Esophagus mucosa (tissue), 1 donor: ENCODE measurements at places on chromosomes 2 and 18. TPM values are rescaled to one million over a fixed set of nuclear protein-coding genes. Genes with fewer than 3 reads are reported as not detected.

DNA sequence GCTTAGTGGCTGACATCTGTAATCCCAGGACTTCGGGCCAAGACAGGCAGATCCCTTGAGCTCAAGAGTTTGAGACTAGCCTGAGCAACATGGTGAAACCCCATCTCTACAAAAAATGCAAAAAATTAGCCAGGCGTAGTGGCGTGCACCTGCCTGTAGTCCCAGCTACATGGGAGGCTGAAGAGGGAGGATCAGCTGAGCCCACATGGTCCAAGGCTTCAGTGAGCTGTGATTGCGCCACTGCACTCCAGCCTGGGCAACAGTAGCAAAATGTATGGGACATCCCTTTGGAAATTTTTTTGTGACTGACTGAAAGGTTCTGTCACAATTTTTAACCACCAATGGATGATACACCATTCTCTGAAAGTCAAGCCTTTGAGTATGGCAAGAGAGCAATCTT is 6.3 kb upstream of the COLEC12 start:
- ATAC-seq: no peak

GRCh38 chr2:35185861-35186412 is 1169.6 kb upstream of the CRIM1 start:
- no peak for ATAC-seq

The IL36B gene
- 1.4 TPM for total RNA-seq

DNA sequence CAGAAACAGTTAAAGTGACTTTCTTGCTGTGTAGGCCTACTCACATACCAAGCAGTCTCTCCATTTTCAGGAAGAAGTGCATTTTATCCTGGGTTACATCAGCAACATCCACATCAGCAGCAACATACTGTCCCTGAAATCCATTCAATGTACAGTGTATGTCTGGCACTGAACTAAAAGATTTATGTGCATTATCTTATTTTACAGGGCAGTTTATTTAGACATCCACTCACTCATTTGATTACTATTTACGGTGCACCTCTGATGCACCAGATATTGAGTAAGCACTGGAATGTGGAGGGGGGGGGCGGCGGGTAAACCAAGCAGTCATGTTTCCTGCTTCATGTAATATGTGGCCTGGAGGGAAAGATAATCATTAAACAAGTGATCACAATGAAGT is 1128.2 kb downstream of the BCL11A start:
- ATAC-seq: no peak

DNA sequence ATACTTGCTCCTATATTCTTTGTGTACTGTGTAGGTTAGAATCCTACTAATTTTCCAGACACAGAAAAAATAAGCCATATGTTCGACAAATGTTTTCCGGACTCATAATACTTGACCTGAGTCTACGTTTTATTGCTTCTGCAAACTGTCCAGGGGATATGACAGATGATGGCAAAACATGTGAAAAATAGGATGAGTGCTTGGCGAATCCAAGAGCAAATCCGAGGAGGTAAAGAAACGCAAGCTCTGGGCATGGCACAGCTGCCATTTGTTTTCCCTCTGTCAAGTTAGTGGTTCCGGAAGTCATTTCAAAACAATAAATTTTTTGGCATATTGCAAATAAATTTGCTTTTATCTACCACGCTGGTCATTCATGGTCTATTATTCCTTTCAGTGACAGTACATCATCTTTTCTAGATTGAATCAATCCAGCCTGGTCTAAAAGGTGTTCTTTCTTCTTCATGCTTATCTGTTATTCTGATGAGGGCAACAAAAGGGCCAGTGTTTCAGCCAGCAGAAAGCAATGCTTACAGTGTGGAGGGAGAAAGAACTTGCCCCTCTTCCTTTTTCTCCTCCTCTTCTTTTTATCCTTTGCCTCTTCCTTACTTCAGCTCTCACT is 476.1 kb upstream of the SOX11 start:
- no peak for ATAC-seq
